ENCODE measurements at places on chromosomes 7 and 10. TPM values are rescaled to one million over a fixed set of nuclear protein-coding genes. Genes with fewer than 3 reads are reported as not detected.
A peak's percentile ranks its signal among the peaks of the same experiment; 100 is the strongest.

PTPN20 gene
- 1.8 TPM for polyA plus RNA-seq

GRCh38 chr10:120791316-120791715 is 59.8 kb upstream of the WDR11 start:
- DNase-seq, result no peak

DNA sequence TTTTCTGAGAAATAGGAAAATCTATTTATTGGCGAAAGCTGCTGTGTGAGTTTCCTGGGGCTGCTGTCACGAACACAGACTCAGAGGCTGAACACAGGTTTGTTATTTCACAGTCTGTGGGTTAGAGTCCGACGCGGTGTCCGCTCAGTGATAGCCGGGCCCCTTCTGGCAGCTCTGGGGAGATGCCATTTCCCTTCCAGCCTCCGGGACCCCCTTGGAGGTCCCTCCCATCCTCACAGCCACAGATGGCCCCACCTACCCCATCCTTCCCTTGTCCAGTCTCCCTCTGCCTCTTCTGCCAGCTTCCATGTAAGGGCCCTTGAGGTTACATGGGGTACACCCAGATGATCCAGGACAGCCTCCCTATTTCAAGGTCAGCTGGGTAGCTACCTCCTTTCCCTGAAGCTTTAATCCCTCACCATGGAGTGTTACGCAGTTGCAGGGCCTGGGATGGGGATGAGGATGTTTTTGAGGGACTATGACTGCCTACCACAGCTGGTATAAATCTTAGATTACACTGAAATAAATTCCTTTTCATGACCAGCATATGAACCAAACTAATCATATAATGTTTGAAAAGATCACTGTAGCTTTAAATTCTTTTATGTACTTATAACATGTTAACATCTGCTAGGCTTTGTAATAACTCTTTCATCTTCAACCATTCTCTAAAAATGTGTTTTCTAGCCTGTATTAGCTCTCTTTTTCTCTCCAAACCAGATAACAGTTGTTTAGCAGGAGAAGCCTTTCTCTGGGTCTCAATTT is 98.5 kb downstream of the WDR37 start:
- DNase-seq, result peak; percentile 21

DNA sequence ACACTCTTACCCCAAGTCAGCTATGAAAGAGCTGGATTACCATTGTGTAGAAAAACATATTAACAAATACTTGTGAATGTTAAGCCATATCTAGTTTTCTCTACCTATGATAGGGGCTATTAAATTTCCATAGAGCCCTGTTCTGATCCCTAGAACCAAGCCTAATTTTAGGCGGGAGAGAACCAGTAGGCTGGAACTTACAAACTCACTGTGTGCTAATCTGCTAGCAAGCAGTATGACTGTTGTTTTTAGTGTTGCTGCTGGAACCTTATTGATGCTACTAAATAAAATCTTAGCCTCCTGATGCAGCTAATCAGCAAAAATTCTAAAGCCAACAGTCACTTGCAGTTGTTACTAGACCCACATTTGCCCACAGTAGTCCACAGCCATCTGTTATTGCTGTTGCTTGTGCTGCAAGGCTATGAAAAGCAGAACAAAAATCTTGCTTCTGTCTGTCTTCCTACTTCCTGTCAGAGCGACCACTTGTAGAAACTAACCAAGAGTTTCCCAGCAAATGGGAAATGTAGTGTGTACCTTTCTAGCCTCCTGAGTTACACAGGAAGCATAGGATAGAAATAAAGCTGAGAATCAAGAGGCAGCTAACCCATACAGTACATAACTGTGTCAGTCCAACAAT is 368.4 kb downstream of the ARL4A start:
- DNase-seq, result no peak

GRCh38 chr10:96470116-96470743 is 43.5 kb downstream of the TLL2 start:
- DNase-seq, result no peak
